NCI-H69 (cell line): ENCODE measurements at places on chromosomes 5 and 9.
A peak's percentile ranks its signal among the peaks of the same experiment; 100 is the strongest.

DNA sequence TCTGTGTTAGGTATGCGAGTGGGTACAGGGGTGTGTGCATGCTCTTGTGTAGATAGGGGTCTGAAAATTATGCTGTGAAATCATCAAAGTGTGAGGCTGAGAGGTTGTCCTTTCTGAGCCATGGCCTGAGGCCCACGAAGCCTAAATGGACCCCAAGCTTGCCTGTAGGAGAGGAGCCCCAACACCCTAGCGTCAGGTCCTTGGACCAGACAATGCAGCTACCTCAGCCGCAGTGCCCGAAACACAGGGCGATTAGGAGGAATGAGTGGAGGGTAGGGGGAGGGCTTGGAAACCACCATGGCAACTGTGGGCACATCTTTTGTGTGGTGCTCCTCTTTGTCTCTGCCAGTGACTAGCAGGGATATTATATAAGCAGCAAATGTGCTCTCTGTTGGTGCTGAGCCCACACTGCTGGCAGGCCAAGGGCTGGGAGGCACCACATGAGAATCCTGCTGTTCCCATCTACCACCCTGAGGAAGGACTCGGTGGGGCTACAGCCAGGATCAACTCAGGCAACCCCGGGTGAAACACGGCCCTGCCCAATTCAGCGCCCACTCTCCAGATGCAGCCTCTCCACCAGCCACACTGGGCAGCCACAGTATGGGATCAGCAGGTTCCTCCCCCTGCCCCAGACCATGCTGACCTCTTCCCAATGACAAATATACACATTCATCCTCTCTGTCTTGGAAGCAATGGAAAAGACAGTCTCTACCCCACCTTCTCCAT, 84.6 kb upstream of the FSTL4 start:
- no peak for DNase-seq

DNA sequence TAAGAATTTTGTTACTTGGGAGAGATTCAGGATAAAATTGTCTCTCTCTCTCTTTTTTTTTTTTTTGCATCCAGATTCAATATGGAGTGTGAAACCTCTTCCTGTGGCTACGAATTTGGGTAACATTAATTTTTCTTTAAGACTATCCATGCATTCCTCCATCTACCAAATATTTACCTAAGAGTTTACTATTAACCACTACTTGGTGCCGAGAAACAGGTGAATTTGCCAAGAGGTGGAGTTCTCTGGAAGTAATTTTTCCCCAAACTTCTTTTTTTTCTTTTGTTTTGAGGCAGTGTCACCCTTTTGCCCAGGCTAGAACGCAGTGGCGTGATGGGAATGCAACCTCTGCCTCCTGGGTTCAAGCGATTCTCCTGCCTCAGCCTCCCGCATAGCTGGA, 206.3 kb upstream of the VLDLR start:
- no peak for DNase-seq

- DNase-seq = no peak
Observed at GRCh38 chr5:109905906-109906305, 216.2 kb downstream of the MAN2A1 start.

DNA sequence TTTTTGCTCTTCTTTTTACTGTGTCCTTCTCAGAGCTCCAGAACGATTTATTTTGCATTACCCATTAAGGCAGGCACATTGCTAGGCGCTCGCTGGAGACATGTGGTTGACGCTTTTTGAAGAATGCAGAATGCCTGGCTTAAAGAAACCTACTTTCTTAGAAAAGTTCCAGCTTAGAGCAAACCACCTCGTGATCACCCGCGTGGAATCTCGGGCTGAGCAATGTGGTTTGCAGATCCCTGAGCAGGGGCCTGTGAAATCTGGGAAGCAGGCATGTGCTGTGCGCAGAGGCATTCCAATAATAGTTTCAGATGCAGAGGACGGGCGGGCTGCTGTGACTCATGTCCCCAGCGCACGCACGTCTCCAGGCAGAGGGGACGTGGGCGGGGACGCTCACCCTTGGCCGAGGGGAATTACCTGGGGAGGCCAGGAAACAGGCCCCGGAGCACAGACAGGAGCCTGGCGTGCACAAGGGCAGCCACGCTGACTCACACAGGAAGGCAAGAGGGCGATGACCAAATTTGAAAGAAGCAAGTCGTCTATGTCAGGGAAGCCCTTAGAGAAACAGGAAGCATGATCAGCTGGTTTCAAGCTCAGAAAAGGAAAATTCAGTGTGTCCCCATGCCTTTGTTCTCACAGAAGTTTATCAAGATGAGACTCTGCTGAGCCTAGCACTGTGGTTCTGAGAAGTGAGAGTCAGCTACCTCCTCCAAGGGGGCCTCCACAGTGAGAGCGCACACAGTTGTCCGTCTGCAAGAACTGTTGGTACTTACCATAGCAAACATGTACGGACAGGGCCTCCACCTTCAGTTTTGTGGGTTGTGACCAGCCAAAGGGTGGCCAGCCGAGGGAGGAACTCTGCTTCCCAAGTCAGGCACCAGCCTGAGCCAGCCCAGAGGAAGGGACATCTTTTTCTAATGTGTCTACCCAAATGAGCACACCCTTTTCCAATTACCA, 218.6 kb downstream of the PIK3R1 start:
- DNase-seq = no peak

GRCh38 chr9:117682955-117683710, 21.1 kb upstream of the TLR4 start:
- peak; percentile 72 for DNase-seq

- peak; percentile 63 for DNase-seq
Observed at GRCh38 chr5:113612060-113612496, 98.6 kb downstream of the YTHDC2 start.

DNA sequence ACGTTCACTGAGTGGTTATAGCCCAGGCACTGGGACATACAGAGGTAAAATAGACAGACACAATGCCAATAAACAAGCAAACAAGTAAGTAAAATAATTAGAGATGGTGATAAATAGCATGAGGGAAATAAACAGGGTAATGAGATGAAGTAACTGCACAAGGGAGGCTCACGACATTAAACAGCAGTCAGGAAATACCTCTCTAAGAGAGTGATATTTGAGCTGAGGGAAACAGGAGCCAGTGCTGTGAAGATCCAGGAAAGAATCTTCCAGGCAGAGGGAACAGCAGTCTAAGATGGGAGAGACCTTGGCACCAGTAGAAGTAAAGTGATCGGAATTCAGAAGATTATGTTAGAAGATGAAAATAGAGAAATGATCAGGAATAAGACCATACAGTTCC, 279.4 kb downstream of the HINT1 start:
- DNase-seq = no peak

- DNase-seq = no peak
Observed at GRCh38 chr5:173069671-173070070, 13.5 kb downstream of the CREBRF start.

DNA sequence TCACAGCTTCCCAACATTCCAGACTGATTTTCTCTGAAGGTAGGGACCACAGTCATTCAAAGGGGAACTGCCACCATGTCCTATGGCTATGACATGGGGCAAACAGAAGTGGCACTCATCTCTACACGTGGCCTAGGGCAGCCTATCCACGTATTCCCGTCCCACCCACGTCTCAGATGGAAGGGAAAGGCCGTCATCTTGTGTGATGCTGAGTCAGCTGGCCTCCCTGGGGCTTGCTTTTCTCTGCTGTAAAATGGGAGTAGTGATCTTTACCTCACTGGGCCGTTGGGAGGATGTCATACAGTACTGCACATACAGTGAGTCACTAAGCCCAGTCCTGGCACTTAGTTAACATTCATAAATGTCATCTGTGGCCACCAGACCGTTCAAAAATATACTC, 72.3 kb downstream of the RAPGEF1 start:
- no peak for DNase-seq

DNA sequence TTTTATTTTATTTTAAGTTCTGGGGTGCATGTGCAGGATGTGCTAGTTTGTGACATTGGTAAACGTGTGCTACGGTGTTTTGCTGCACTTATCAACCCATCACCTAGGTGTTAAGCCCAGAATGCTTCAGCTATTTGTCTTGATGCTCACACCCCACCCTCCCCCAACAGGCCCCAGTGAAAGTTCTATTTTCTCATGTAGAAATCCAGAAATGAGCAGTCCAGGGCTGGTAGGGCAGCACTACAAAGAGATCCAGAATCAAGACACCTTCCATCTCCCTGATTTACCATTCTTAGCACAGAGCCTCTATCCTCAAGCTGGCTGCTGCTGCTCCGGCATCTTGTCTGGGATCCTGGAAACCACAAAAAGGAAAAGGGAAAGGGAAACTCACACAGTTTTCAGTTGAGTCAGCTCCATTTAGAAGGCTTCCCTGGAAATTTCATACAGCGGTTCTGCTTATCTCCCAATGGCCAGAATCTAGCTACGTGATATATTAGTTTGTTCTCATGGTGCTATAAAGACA, 85.4 kb upstream of the SMARCA2 start:
- no peak for DNase-seq

DNA sequence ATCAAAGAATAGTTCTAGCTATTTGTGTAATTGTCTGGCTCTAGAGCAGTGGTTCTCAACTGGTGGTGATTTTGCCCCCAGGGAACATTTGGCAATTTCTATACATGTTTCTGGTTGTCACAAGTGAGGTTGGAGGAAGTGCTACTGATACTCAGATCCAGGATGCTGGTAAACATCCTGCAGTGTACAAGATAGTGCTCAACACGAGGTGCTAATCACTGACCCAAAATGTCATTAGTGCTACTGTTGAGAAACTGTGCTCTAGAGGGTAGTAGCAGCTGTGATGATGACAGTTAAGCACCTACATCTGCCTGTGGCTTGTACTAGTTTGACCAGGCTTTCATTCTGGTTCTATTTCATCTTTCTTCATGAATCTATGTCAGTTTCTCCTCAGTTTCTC, 22.1 kb downstream of the LRRC19 start:
- peak; percentile 24 for DNase-seq

DNA sequence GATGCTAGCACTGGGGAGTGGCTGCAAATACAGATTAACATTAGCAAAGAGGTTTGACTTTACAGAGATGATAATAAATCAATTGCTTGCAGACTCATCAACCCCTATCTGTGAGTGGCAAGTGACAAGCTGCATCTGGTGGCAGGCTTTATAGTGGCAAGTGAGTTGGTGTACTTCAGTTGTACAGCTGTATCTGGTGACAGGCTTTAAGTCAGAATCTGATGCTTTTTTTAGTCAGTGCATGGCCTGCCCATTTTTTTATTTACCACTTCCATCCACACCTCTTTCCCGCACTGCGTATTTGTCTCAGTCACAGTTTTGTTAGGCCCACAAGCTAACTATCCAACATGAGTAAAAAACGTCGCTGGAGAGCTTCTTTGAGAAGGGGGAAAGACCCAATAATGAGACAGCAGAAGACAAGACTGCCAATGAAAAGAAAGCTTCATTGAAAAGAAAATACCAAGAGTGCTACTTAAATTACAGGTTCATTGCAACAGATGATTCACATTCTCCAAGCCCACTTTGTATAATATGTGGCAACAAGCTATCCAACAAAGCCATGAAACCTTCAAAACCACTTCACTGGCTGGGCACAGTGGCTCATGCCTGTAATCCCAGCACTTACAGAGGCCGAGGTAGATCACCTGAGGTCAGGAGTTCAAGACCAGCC, 23.1 kb downstream of the ANP32B start:
- no peak for DNase-seq

- DNase-seq = no peak
Observed at GRCh38 chr9:27206041-27206440, 90.9 kb downstream of the EQTN start.

DNA sequence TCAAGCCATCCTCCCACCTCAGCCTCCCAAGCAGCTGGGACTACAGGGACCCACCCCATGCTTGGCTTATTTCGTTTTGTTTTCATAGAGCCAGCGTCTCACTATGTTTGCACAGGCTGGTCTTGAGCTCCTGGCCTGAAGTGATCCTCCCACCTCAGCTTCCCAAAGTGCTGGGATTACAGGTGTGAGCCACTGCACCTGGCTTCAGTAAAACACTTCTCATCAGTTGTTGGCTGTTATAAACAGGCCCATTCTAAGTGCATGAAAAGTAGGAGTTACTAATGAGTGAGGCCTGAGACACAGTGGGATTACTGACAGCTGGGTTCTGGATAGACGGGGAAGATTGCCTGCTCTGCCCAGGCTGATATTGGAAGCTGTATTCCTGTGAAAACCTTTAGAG, 3.5 kb downstream of the CRB2 start:
- DNase-seq = peak; percentile 91

DNA sequence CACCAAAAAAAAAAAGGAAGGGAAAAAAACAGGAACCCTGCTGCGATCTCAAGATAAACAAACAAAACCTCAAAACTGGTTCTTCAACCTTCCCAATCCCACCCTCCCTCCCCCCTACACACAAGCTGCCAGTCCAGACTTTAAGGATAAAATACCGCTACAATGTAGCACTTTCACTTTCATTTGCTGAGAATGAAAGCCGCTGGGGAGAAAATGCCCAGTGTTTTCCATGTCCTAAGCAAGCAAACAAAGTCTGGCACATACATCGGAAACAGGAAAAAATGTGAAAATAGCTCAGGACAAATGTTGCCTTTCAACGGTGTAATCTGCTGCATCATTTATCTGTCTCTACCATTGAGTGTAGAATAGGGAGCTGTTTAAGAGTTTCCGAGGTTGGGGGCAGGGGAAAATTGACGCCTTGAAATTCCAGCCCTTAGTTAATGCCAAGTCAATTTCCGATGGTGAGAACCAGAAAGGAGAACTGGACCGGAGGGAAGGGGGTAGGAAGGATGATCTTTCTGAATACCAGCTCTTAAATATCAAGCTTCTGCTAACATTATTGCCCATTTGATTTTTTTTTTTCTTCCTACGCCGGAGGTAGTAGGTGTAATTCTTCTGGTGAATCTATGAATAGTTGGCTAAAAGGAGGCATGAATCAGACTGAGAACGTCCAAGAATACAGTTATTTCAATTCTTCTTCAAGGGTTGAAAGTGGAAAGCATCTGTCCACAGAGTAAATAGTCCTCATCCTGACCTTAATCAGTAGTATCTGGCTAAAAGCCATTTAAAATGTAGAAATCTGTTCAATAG, 1.2 kb upstream of the ADAMTS6 start:
- DNase-seq = peak; percentile 82

DNA sequence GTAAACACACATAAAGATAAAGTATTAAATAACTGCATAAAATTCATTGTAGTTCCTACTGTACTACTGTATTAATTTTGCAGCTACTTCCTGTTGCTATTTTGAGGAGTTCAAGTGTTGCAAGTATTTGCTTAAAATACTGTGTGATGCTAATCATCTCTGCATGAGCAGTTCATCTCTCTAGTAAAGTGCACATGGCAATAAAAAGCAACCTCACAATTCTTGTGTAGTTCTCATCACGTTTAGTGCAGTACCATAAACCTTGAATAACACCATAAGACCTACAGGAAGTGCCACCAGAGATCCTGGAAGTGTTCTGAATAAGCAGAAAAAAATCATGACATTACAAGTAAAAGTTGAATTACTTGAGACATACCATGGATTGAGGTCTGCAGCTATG, 34.6 kb downstream of the CPLANE1 start:
- DNase-seq = no peak

GRCh38 chr9:124040935-124041816, 29.6 kb downstream of the LHX2 start:
- DNase-seq = peak; percentile 65
